ENCODE measurements at places on chromosomes 7 and 10. TPM values are rescaled to one million over a fixed set of nuclear protein-coding genes. Genes with fewer than 3 reads are reported as not detected.

Gene NCOA4
- total RNA-seq = 259 TPM

Gene CCL24
- total RNA-seq = not detected

Gene TMEM236
- 0.10 TPM for total RNA-seq

Gene WASL
- 19.6 TPM for total RNA-seq

Gene COMTD1
- total RNA-seq = 12.1 TPM

Gene TMEM106B
- 43.1 TPM for total RNA-seq

Gene MALRD1
- total RNA-seq = not detected

Gene MYH16
- 0.33 TPM for total RNA-seq

Gene FAM237B
- total RNA-seq = not detected

Gene OIT3
- total RNA-seq = 0.19 TPM

Gene SFTPA2
- not detected for total RNA-seq

Gene ASAH2
- total RNA-seq = 0.86 TPM

Gene TRIM50
- total RNA-seq = not detected

Gene GSTK1
- 73.5 TPM for total RNA-seq

Gene WDR11
- total RNA-seq = 81.0 TPM

Gene TRIL
- total RNA-seq = 4.2 TPM

Gene INPP5F
- 16.3 TPM for total RNA-seq

Gene SAMD9
- total RNA-seq = 11.1 TPM

Gene CYP2E1
- 0.76 TPM for total RNA-seq

Gene CPED1
- 2.5 TPM for total RNA-seq

Gene FFAR4
- total RNA-seq = not detected

Gene ERCC6
- 39.8 TPM for total RNA-seq

Gene DLX6
- total RNA-seq = not detected

Gene TBXAS1
- total RNA-seq = 2.9 TPM

Gene LDB3
- total RNA-seq = not detected

Gene KIAA1549
- total RNA-seq = 5.0 TPM

Gene GALNT17
- total RNA-seq = not detected

Gene PNLIPRP1
- not detected for total RNA-seq

Gene GATAD1
- total RNA-seq = 24.8 TPM

Gene PHYHIPL
- not detected for total RNA-seq

Gene BEND7
- 10.1 TPM for total RNA-seq

Gene ST8SIA6
- total RNA-seq = 8.5 TPM

Gene RINT1
- 17.3 TPM for total RNA-seq

Gene FBXL13
- total RNA-seq = 0.98 TPM

Gene TFPI2
- total RNA-seq = 86.2 TPM

Gene PRR15
- total RNA-seq = 0.48 TPM

Gene SBDS
- total RNA-seq = 77.1 TPM

Gene METTL27
- 0.98 TPM for total RNA-seq

Gene ALOX5
- total RNA-seq = not detected

All from vein endothelial cell (primary cell).